DMS79 treated with DMSO at 0.1 percent for 48 hours (cell line): ENCODE measurements at places on chromosomes 3 and 15.
A peak's percentile ranks its signal among the peaks of the same experiment; 100 is the strongest.

GRCh38 chr3:42387802-42388651, 22.4 kb downstream of the LYZL4 start:
- no peak for DNase-seq

GRCh38 chr15:43285609-43286037, 18.9 kb upstream of the TGM5 start:
- DNase-seq, result peak; percentile 6

DNA sequence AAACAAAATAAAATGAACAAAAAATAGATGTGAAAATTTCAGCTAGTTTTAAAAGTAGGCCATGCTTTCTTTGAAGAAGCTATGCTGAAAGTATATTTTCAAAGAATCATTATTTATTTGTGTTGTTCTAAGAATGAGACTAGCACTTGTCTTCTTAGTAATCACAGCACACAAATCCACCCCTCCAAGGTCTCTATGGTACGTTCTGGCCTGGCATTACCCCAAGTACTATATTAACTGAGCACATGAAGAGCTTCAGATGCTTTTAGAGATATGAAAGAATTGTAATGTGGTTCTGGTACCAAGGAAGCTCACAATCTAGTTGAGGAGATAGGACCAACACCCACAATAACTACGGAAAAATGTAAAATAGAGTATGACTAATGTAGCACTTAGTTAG, 416.5 kb downstream of the PLCL2 start:
- DNase-seq, result no peak

GRCh38 chr15:46088486-46089445, 453.9 kb downstream of the SQOR start:
- DNase-seq, result no peak

- DNase-seq, result no peak
Measured at GRCh38 chr3:195207731-195208130, 63.2 kb downstream of the XXYLT1 start.

DNA sequence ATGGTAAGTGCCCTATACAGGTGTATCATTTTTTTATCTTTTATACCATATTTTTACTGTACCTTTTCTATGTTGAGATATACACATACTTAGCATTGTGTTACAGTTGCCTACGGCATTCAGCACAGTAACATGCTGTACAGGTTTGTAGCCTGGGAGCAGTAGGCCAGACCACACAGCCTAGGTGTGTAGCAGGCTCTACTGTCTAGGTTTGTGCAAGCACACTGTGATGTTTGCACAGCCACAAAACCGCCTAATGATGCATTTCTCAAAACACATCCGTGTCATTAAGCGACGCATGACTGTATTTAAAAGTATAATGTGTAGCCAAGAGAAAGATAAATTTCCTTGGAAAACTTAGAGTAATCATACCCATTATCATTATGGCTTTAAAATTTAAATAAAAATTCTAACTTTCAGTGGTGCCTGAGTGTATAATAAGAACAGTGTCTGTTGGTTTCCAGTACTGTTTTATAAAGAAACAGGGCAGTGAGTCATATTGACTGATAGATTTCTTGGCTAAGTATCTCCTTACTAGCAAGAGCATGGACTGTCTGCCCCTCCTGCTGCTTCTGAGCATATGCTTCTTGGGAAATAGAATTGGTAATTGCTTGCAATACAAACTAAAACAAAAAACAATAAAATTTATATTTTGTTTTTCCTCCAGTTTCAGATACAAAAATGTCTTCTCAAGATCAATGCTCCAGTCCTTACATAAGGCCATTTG, 18.3 kb downstream of the CALML4 start:
- no peak for DNase-seq

- DNase-seq, result no peak
Measured at GRCh38 chr15:83200162-83200561, 7.5 kb downstream of the HDGFL3 start.

- no peak for DNase-seq
Measured at GRCh38 chr15:51212909-51213308, 118.2 kb upstream of the TNFAIP8L3 start.

DNA sequence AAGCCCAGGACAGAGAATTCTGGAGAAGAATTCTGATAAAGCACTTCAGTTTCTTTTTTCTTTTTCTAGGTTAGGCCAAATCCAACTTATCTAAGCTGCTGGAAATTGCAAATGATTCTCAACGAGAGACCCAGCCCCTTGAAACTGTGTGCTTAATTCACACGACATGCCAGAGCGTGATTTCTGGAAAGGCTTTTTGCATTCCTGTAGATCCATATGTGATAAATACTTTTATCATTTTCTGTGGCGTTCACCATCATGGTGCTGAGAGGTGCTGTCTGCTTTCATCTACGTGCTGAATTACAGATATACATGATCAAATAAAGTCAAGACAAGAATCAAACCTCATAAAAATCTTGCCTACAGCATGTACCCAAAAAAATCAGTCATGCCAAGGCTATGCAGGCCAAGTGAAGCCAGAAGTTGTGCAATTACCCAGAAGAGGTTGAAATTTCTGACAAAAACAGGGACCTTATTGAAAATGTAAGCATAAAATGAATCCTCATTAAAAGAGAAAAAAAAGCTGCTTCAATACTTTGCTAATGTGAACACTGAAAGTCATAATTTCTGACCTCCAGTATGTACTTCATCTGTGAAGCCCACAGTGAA, 10.8 kb upstream of the MEF2A start:
- DNase-seq, result no peak

- DNase-seq, result peak; percentile 26
Measured at GRCh38 chr15:98827217-98827616, 178.9 kb downstream of the IGF1R start.

GRCh38 chr3:126134219-126134975, 46.0 kb downstream of the ALDH1L1 start:
- DNase-seq, result peak; percentile 43

GRCh38 chr3:35137612-35138011, 501.7 kb upstream of the ARPP21 start:
- DNase-seq, result no peak

GRCh38 chr3:82495655-82496054, 734.2 kb upstream of the GBE1 start:
- DNase-seq, result no peak

GRCh38 chr3:171455603-171456550, 4.3 kb downstream of the TNIK start:
- DNase-seq, result no peak

DNA sequence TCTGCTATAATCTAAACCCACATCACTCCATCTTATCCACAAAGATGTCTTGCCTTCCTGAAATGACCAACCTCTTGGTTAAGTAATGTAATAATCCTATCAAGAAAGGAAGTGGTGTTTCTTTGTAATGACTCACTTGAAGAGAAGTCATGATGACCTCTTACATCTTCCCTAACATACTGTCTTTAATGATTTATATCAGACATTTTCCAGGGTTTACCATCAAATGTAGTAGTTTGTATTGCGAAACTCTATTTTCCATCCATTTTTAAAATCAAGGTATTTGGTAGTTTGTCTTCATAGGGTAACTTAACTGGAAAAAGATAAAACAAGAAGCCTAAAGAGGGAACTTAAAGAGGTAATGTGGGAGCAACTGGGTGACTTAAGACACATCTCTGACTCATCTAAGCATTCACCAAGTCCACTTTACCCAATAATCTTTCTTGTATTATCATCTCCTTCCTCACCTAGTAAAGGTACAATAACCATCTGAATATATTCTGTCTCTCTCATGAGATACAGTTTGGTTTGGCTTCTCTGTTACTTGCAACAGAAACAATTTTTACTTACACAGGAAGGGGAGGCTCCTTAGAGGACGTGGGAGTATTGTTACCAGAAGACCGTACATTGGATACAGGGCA, 5.7 kb upstream of the MAPK6 start:
- DNase-seq, result no peak

GRCh38 chr15:44706946-44707636, 4.0 kb downstream of the PATL2 start:
- DNase-seq, result no peak

DNA sequence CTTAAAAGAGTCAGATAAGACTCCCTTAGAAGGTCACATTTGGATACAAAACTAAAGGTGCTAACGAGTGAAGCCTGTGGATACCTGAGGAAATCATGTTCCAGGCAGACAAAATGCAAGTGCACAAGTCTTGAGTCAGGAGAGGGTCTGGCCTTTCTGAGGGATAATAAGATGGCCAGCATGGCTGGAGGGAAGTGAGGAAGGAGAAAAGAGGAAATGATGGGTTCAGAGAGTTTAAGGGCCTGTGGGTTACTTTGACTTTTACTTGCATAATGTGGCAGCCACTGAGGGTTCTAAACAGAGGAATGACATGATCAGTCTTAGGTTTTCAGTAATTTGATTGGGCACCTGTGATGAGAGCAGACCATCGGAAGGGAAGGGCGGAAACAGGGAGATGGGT, 3.5 kb upstream of the ROPN1B start:
- DNase-seq, result no peak

GRCh38 chr3:90040554-90040953, 933.1 kb downstream of the EPHA3 start:
- DNase-seq, result no peak

DNA sequence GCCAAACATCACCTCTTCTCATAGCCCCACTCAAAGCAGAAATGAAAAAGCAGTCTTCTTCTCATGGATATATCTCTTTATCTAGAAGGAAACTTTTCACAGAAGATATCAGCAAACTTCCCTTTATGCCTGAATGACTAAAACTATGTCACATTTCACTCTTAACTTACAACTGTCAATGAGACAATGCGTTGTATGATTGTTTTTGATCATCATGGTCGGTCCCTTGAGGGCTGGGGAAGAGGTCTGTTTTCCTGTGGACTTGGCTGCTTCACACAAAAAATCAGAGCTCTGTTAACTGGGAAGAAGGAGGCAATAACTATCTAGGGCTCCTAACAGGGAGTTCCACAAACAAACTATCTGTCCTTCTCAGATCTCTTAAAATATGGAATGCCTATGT, 5.1 kb downstream of the NLGN1 start:
- no peak for DNase-seq

GRCh38 chr3:148477375-148477774, 220.3 kb upstream of the AGTR1 start:
- no peak for DNase-seq

DNA sequence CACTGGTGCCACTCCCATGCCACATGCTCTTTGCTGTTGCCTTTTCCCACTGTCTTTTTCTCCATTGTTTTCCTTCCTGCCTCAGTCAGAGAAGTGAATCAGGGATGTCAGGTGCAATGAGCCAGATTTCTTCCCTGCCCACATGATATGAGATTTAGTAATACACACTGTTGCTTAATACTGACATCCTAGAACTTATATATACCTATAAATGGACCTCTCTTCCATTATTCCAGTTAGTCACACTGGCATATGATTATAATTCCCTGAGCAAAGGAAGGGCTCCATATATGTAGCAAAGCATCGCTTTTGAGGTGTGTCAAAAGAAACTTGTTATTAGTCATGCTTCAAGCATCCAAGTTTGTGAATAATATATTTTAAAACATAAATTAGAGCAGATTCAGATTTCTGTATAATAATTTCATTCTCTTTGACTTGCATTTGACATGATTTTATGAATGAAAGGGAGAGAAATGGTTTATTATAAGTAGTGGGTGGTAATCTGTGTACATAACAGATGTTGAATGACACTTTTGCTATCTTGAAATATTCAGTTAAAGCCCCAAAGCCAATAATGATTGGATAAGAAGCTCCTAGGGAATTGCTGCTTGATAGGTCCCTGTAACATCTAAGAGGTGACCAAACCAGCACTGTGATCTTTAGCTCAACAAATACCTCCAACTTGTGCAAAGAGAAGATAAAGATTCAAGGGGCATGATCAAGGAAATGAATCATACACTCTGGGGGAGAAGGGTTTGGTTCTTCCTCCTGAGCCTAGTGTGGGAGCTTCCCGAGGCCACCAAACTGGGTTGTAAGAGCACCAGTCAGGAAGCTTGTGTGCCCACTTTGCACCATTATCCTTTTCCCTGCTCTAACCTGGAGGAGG, 48.6 kb downstream of the CHST2 start:
- DNase-seq, result no peak

DNA sequence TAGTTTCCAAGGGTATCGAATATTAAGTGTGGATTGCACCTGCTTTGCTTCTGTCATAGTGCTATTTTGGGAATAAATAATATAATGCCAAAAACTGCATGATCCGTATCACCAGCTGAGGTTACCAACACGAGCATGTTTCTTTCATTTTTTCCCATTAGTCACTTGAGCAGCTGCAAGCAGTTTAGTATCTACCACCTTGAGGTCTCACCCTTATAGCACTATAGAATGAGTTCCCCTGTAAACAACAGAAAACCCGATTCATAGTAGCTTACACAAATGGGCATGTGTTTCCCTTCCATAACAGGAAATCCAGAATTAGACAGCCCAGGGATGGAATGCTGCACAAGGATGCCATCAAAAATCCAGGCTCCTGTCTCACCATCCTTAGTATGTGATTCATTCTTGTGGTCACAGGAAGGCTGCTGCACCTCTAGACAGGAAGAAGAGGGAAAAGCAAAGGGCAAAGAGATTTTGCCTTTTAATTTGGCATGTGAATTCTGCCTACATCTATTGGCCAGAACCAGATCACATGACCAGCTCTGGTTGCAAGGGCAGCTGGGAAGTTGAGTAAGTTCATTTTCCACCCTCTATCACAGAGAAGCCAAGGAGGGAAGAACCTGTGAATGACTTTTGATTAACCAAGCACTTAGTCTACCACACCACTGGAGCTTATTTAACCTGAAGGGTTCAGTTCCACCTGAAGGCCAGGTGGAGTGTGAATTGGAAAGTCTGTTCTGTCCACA, 91.3 kb upstream of the SLC25A36 start:
- no peak for DNase-seq

DNA sequence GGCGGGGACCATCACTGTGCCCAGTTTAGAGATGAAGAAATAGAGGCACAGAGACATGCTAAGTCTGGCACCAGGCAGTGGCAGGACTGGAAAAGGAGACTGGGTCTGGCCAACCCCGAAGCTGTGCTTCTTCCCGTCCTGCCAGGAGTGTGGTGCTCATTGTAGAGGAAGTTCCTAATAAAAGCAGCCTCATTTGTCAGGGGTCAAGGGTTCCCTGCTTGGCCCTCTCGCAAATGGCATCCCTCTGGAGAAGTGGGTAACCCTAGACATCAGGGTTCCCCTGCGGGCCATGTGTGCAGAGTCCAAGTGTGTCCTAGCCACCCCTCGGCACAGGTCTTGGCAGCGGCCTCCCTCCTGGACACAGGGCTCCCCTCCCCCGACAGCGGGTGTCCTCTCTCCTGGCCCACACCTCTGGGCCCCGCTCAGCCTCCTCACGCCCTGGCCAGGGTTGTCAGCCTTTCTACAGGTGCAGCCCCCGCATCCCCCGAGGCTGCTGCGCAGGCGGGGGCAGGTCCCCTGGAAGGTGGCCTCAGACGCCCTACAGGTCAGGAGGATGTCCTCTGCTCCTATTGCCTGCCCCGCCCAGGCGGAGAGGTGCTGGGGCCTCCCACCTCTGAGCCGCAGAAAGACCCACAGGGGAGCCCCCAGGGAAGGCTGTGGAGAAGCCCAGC, 61.8 kb upstream of the PRR20G start:
- no peak for DNase-seq

- no peak for DNase-seq
Measured at GRCh38 chr15:98628216-98628615, 20.1 kb upstream of the IGF1R start.

GRCh38 chr3:65938676-65939075, 100.0 kb downstream of the MAGI1 start:
- no peak for DNase-seq
